ENCODE measurements at places on chromosomes 11 and 22. TPM values are rescaled to one million over a fixed set of nuclear protein-coding genes. Genes with fewer than 3 reads are reported as not detected.

Gene RGL4
- total RNA-seq: not detected

Gene INS
- not detected for total RNA-seq

GRCh38 chr11:96620464-96621044, 230.7 kb downstream of the JRKL start:
- DNase-seq: no peak

DNA sequence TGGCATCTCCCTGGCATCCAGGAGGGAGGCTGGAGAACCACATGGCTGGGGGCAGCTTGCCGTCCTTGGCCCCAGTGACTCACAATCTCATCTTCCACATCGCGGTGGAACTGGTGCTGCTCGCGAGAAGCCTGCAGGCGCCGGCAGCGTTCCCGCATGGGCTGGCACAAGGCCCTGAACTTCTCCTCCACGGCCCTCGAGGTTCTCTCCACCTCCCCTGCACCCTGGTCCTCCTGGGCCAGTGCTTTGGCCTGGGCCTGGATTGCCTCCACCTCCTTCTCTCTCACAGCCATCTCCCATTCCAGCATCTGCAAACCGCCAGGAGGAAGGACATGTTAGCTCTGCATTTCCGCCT, 16.3 kb upstream of the RBM4B start:
- DNase-seq: no peak

DNA sequence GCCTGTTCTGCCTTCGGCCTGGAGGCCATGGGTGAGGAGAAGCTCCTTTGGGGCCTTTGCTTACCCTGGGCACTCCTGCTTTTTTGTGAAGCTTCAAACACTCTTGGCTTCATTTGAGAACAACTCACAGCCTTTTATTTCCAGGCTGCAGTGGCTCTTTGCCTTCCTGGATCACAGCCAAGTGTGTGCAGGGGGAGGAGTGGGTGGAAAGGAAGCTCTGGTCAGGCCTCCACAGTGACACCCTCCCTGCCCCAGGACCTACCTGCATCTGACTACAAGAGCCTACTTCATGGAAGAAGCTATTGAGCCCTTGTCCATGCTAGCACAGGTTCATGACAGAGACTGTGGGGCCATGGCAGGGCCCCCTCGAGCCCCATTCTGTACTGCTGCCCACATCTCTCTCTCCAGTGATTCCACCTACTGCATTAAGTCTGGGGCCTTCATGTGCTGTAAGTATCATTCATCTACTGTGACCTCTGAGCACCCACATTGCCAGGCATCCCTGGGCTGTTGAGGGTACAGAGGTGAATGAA, 52.3 kb downstream of the GAB4 start:
- DNase-seq: no peak

- DNase-seq: no peak
Measured at GRCh38 chr11:9927670-9928069, 263.8 kb downstream of the SWAP70 start.

Gene IGSF9B
- total RNA-seq: 13.1 TPM
